ENCODE measurements at places on chromosomes 6 and 20. TPM values are rescaled to one million over a fixed set of nuclear protein-coding genes. Genes with fewer than 3 reads are reported as not detected.

Gene FERMT1
- 2.4 TPM for total RNA-seq

Gene ANKRD6
- 15.3 TPM for total RNA-seq

Gene ISM1
- total RNA-seq = 0.27 TPM

Gene LAMA2
- total RNA-seq = not detected

Gene HLA-DQB2
- 3.2 TPM for total RNA-seq

Gene CLPSL2
- not detected for total RNA-seq

Gene COL19A1
- total RNA-seq = under 0.01 TPM

Gene TULP4
- total RNA-seq = 33.9 TPM

Gene BTBD3
- 32.9 TPM for total RNA-seq

Gene TINAG
- not detected for total RNA-seq

Gene ABHD16B
- 0.27 TPM for total RNA-seq

Gene SAPCD1
- 0.27 TPM for total RNA-seq

Gene GJE1
- total RNA-seq = not detected

Gene SLC13A3
- total RNA-seq = under 0.01 TPM

Gene CLVS2
- total RNA-seq = under 0.01 TPM

Gene NCOA3
- 24.8 TPM for total RNA-seq

Gene ZSCAN16
- 5.7 TPM for total RNA-seq

Gene OXT
- 1.6 TPM for total RNA-seq

Gene DEFB124
- not detected for total RNA-seq

Gene CGAS
- total RNA-seq = 8.3 TPM

Data from hematopoietic multipotent progenitor cell (in vitro differentiated cells).